Panc1 (cell line): ENCODE measurements at places on chromosomes 12 and 14.

DNA sequence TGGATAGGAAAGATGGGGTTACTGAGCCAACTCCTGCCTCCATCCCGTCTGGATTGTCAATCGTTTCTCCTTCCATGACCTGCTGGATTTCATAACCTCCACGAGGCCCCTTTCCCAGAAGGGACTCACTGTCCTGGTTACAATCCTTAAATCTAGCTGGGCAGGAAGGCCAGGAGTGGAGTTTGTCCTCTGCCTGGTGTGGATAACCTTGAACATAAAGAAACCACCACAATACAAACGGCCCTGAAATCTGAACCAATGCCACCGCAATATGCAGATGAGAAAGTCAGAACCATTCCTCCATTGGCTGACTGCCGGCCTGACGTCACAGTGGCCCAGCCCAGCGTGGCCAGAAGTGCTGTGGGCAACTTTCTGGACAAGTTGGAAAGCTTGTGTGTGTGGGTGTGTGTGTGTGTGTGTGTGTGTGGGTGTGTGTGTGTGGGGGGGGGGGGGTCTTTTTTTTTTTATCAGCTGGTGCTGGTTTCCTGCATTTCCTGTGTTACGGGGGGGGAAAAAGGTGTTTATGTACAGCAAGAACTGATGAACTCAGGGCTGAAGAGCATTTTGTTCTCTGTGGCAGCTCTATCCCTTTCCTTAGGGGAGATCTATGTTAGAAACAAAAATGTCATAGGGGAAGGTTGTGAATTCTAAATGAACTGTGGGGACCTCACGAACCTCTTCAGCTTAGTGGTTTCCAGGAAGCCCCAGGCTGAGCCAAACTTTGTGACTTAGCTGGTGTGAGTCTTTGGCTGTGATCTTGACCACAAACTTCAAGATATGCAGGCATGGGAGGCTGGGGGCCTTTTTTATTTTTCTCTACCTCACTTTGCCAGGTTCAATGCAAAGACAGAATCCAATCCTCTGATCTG, 81.6 kb upstream of the MED13L start:
- peak; percentile 7 for DNase-seq

DNA sequence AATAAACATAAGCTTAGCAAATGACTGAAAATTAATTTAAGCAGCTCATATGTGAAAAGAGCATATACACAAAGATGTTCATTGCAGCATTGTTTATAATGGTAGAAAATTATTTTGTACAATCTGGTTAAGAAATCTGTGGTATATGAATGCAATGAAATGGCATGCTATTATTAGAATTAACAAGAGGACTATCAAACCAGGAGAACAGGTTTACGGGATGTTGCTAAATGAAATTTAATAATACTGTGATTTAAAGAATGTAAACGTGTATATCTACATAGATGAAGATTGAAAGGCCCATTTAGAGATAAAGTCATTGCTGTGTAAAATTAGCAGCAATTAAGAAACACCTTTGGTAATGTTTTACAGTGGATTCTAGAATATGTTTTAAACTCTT, 70.5 kb downstream of the EID3 start:
- DNase-seq, result no peak

DNA sequence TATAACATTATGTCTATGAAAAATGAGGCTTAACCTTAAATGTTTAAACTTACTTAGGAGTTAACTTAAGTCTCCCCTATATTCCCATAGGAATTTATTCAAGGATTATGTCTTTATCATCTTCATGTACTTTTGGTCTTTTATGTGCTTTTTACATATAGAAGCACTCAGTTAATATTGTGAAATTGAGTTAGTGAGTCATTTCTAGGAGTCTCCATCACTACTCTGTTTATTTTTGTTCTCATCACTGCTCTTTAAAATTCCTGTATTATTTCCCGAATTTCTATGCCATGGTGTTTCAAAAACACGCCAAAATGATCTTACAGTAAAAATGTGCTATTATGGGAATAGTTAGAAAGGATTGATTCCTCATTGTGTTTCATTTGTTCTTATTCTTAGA, 31.6 kb downstream of the TBC1D15 start:
- DNase-seq, result no peak

- DNase-seq, result no peak
These were observed 346.6 kb downstream of the NAV3 start for GRCh38 chr12:78177298-78177697.

GRCh38 chr14:74865156-74865555, 10.8 kb downstream of the PROX2 start:
- DNase-seq, result no peak

- DNase-seq, result no peak
These were observed 25.3 kb downstream of the LRIG3 start for GRCh38 chr12:58895053-58895452.

DNA sequence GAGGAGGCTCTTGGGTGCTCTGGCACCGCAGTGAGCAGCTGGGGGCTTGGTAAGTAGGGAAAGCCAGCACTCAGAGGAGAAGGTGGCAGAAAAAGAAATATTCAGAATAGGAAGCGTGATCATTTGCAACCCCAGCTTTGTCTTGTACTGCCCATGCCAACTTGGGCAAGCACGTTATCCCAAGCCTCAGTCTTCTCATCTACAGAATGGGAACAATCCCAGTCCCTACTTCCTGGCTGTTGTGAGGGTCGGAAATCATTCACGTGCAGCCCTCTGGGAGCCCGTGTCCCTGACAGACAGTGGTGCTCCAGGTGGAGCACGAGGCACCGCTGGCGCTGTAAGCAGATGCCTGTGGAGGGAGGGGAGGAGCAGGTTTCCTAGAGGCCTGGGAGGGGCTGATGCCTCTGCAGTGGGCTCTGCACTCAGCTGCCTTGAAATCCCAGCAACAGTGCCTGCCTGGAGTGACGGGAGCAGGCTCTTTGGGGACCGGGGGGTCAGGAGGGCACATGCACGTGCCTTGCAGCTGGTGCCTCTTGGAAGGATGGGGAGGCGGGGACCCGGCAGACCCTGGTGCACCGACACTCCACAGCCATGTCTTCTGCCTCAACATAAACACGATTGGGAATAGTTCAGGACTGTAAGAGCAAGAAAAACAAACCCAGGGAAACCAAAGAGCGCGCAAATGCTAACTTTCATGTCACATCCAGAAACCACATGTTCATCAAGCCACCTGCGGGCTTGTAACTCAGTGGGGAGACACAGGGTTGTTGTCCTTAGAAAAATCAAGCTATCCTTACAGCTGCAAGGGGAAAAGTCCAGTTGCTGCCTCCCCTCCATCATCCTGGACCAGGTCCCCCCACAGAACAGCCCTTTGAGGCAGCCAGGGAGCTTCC, 86.5 kb upstream of the DIO3 start:
- no peak for DNase-seq

GRCh38 chr14:23605931-23606585, 27.5 kb upstream of the JPH4 start:
- DNase-seq, result no peak

- DNase-seq, result no peak
These were observed 42.4 kb downstream of the R3HDM2 start for GRCh38 chr12:57388425-57388824.

DNA sequence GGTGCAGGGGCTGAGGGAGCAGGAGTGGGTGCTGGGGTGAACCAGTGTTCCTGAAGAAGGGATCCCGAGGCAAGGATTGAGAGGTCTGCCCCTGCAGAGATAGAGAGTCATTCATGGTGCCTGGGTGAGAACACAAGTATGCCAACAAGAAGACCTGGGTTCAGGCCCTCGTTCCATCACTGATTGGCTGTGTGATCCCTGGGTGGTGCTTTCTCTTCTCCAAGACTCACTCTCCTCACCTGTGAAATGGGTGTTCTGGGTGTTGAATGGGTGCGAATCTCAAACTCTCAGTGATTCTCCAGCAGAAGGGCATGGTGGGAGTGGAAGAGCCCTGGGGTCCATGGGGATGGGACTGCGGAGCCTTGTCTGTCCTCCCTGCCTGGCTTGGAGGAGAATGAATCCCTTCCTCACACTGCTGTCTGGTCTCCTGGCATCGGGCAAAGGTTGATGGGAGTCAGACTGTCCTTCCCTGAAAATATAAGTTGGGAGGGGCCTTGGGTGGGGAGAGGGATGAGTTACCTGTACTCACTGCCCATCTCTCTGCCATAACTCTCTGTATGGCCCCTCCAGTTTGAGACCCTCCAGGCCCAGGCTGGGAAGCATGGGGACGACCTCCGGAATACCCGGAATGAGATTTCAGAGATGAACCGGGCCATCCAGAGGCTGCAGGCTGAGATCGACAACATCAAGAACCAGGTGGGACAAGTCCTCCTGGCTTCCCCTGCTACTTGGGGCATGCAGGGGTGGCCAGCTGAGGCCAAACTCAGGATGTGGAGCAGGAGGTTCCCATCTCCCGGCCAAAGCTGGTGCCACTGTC, 9.6 kb downstream of the KRT7 start:
- DNase-seq, result no peak

DNA sequence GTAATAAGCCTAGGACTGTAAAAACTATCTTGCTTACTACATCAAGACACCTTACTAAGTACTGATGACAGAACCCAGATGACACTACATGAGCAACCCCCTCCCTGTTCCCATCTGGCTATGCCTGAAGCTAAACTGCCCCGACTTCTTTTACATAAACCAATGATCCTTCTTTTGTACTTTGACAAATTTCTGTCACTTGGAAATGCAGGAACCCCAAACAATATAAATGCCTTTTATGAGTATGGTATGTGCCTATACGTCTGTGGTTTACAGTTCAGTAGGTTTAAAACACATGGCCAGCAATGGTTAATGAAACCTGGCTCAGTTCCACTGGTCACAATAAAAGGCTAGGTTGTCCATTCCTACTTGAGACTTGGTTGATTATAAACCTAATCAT, 6.1 kb downstream of the SYCP3 start:
- no peak for DNase-seq

DNA sequence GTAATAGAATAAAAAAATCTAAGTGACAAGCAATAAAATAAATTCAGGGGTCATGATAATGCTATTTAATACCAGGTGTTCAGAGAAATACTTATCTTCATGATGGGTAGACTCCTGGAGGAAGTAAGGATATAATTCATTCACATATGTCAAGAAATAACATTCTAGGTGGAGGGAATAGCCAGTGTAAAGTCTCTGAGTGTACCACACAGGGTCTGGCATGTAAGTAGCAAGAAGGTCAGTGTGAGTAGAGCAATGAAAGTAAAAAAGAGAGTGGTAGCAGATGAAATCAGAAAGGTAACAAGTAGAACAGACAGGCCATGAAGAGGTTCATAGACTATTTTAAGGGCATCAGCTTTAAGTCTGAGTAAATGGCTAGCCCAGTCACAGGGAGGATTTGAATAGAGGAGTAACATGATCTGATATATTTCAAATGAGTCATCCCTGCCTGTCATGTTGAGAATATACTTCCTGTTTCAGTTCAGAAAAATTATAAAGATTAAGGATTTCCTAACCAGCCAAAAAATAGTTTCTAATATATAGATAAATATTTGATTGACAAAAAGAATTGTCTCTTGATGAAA, 519.9 kb downstream of the C12orf50 start:
- no peak for DNase-seq

DNA sequence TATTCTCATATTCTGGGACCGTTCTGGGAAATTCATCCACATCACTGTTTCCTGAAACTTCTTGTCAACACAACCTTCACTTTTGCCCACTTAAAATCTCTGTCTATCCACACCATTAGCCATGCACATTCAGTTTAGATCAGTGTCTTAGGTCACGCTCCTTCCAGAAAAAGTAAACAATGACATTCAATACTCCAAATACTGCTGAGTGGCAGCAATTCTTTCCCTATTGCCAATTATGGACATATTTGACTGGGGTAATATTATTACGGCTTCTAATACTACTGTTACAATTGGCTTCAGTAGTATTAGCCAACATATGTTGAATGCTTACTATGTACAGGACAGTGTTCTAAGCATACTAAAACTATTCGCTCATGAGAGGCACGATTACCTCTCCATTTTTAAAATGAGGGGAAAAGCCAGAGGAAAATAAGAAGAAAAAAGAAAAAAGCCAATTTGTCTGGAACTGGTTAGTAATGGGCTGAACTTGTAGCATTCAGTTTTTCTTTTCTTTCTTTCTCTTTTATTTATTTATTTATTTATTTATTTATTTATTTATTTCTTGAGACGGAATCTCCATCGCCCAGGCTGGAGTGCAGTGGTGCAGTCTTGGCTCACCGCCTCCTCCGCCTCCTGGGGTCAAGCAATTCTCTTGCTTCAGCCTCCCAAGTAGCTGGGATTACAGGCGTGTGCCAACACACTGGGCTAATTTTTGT, 23.4 kb downstream of the LTBR start:
- DNase-seq, result no peak

DNA sequence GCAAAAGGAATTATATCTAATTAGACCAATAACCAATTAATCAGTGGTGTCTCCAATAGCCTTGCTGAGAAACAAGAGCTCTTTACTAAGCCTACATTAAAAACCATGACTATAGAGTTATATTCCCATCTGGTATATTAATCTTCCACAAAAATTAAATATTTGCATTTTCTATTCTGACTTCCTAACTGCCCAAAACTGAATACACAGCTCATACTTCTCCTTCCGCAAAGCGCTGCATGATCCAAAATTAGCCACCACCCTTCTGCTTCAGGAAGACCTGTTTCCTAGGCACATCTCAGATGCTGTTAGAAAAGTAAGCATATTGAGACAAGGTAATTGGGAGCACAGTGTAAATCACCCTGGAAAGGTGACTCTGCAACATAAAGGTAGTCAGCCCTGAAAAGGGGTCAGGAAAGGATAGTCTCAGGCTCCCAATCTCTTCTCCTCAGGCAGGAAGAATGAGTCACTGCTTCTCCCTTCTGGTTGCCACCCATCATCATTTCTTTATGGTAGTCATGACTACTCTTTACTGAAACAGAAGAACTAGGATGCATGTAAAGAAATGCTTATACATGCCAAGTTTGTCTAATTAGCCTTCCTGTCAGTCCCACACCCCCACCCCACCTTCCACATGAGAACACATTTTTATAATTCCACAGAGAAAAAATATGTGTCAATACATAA, 54.3 kb downstream of the PLCZ1 start:
- DNase-seq, result no peak

- no peak for DNase-seq
These were observed 7.7 kb upstream of the SLC6A15 start for GRCh38 chr12:84920331-84920730.

DNA sequence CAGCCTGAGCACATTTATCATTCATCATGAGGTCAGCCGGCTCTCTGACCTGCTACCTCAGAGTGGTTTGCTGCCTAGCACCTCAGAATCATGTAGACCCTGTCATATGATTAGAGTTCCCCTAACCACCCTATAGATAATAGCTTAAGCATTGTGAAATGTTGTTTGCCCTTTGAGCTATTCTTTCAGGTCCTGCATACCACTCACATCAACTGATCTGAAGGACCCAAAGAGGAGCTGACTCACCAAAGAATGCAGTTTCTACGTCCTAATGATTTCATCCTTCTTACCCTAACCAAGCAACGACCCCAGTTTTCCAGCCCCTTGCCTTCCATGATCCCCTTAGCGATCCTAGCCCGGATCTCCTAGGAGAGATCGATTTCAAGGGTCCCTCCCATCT, 527.9 kb downstream of the SOX5 start:
- DNase-seq, result no peak

- DNase-seq, result no peak
These were observed 25.3 kb upstream of the TCL1B start for GRCh38 chr14:95660651-95661515.

- no peak for DNase-seq
These were observed 91.6 kb upstream of the PTPRQ start for GRCh38 chr12:80352474-80352873.

GRCh38 chr12:117377758-117378157, 16.3 kb upstream of the NOS1 start:
- DNase-seq, result no peak
